ENCODE measurements at places on chromosomes 4 and X.

- no peak for DNase-seq
Observed at GRCh38 chrX:72097098-72097497, 34.6 kb downstream of the RTL5 start.

GRCh38 chr4:75698162-75698962 lies 25.2 kb upstream of the G3BP2 start:
- DNase-seq: no peak

GRCh38 chr4:108787724-108788123 lies 24.9 kb upstream of the ETNPPL start:
- no peak for DNase-seq

GRCh38 chr4:14862891-14863290 lies 139.4 kb upstream of the CPEB2 start:
- DNase-seq: no peak

DNA sequence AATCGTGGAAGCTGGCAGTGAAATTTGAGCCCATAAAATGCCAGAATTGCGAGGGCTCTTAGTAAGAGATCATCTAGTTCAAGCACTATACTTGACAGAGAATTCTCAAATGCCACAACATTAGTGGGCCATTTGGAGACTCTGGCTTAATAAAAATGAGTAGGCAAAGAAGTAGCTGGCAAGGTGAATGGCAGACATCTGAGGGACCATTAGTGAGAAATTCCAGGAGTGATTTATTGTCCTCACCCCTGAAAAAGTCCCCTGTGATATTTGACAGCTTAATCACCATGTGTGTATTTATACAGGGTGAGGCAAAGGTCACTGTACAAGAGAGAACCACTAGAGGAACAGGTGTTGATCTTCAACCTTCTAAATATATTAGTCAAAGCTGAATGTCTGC lies 207.5 kb downstream of the CHRDL1 start:
- no peak for DNase-seq

- DNase-seq: no peak
Observed at GRCh38 chrX:93875621-93876282, 201.7 kb downstream of the FAM133A start.

DNA sequence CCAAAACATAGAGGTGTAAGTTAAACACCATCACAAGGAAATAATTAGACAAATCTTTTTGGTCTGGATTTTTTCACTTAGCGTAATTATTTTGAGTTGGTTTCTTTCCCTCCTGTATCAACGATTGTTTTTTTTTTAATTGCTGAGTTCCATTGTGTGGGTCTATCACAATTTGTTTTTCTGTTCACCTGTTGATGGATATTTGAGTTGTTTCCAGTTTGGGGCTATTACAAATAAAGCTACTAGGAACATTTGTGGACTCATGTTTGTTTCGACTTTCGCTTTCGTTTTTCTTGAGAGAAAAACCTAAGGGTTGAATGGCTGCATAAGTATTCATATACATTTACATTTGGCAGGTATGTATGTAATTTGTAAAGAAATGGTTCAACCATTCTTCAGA lies 20.4 kb upstream of the FBXW7 start:
- no peak for DNase-seq

- peak; percentile 16 for DNase-seq
Observed at GRCh38 chr4:152193059-152193458, 342.8 kb downstream of the FBXW7 start.

DNA sequence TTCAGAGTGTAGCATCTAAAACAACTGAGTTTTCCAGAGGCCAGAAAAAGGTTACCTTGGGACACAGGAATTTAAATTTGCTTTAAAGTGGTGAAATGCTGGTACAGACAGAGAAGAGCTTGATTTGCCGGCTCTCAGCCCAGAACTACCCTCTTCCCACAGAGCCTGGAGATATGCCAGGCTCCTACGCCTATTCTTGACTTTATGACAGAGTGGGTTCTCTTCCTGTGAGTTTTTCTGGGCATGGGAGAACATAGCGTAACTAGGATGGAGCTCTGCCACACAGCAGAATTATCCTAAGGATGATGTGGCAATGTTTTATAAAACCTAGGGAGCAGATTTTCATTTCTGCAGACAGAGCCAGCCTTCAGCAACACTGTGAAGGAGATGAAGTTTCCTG lies 241.8 kb downstream of the GRIA3 start:
- DNase-seq: peak; percentile 36

GRCh38 chrX:149949743-149950436 lies 11.6 kb upstream of the EOLA2 start:
- DNase-seq: no peak

DNA sequence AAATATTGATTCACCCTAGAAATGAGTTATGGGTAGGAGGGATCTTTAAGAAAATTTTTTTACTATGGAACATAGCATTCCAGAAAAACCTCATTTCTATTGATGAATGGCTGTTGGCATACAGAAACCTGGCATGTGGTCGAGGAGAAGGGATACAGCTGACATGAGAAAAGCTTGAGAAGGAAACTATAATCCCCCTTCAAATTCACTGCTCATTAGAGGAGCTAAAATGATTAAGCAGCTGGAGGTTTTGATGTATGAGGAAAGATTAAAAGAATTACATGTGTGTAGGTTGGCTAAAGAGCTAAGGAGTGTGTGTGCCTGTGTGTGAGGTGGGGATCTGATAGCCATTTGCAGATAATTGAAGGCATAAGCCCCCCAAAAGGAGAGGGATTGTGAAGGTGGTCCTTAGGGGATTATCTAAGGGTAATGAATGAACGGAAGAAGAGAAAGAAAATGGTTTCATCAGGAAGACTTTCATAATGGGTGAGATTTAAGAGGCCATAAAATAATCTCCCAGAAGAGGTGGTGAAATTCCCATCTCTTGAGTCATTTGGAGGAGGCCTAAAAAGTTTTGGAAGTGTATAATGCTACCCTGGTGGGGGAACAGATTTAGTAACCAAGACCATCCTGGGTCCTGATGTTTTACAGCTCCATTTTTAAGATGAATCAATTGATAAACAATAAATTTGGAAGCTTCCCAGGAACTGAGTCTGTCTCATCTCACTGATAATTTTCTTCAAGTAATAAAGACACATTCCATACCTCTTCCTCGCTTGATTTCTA lies 272.0 kb upstream of the HAND2 start:
- DNase-seq: peak; percentile 65

DNA sequence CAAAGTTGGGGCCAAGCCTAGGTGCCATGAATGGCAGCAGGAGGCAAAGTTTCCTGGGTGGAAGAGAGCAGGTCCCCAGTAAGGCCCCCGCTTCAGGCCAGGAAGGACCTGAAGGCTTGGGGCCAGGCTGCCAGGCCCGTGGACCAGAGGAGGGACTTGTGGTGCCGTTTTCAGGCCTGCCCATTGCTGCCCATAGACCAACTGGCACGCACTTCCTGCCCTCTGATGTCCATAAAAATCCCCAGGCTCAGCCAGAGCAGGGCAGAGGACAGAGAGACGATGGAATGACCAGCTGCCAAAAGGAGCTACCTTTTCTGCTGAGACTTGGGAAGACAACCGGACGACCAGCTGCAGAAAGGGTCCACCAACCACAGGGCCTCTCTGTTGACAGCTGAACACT lies 1205.5 kb downstream of the ARAP2 start:
- DNase-seq: no peak

DNA sequence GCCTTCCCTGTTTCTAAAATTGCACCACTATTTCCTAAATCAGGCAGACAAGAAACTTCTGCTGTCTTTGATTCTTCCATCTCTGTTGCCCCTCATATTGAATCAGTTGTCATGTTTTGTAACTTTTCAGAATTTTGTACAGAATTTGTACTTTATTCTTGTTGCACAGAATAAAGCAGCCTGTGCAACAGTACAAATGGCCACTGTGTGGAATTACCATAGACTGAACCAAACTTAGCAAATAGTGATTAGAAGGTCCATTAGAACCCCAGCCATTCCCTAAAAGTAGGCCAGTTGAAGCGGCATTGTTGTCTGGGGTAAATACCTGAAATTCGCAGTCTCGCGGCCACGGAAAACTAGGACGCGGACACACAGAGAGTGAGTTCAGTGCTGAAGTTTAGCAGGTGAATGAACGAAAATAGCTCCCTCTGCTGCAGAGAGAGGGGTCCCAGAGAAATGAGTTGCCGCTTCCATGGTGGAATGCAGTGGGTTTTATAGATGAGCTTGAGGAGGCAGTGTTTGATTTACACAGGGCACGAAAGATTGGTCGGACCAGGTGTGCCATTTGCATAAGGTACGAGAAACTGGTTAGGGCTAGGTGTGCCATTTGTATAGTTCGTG lies 71.8 kb downstream of the C4orf33 start:
- DNase-seq: peak; percentile 6

- no peak for DNase-seq
Observed at GRCh38 chr4:8504279-8505007, 63.9 kb downstream of the TRMT44 start.

GRCh38 chr4:89899152-89899551 lies 4.5 kb downstream of the MMRN1 start:
- no peak for DNase-seq

DNA sequence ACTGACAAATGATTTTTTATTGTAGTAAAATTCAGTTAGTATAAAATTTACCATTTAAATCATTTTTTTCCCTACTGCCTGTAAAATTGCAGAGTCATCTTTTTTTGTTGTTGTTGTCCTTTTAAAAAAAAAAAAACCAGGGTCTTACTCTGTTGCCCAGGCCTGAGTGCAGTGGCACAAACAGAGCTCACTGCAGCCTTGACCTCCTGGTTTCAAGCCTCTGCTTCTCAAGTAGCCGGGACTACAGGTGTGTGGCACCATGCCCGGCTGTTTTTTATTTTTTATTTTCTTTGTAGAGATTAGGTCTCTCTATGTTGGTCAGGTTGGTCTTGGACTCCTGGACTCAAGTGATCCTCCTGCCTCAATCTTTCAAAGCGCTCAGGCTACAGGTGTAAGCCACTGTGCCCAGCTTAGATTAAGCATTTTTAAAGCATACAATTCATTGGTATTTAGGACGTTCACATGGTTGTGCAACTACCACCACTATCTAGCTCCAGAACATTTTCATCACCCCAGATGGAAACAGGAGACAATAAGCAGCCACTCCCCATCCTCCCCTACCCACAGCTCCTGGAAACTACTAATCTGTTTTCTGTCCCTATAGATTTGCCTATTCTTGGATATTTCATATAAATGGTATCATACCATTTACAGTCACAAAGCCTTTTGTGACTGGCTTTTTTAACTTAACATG lies 59.7 kb upstream of the PGRMC2 start:
- peak; percentile 70 for DNase-seq

- DNase-seq: no peak
Observed at GRCh38 chr4:166006217-166006616, 133.2 kb downstream of the TLL1 start.

GRCh38 chr4:52894443-52894842 lies 32.3 kb downstream of the RASL11B start:
- DNase-seq: peak; percentile 86

GRCh38 chr4:15784959-15785634 lies 7.0 kb downstream of the CD38 start:
- no peak for DNase-seq

GRCh38 chr4:1041147-1041935 lies 29.9 kb downstream of the FGFRL1 start:
- DNase-seq: peak; percentile 72

- DNase-seq: no peak
Observed at GRCh38 chr4:138728566-138728965, 287.0 kb upstream of the NOCT start.

GRCh38 chr4:7538518-7538917 lies 103.8 kb upstream of the PSAPL1 start:
- DNase-seq: no peak

- no peak for DNase-seq
Observed at GRCh38 chr4:146458594-146458993, 63.1 kb downstream of the SLC10A7 start.

DNA sequence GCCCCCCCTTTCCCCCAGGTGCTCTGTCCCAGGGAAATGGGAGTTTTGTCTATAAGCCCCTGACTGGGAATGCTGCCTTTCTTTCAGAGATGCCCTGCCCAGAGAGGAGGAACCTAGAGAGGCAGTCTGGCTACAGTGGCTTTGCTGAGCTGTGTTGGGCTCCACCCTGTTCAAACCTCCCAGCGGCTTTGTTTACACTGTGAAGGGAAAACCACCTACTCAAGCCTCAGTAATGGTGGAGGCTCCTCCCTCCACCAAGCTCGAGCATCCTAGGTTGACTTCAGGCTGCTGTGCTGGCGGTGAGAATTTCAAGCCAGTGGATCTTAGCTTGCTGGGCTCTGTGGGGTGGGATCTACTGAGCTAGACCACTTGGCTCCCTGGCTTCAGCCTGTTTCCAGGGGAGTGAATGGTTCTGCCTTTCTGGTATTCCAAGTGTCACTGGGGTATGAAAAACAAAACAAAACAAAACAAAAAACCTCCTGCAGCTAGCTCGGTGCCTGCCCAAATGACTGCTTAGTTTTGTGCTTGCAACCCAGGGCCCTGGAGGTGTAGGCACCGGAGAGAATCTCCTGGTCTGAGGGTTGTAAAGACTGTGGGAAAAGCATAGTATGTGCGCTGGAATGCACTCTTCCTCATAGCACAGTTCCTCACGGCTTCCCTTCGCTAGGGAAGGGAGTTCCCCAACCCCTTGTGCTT lies 41.7 kb downstream of the ITM2A start:
- no peak for DNase-seq

DNA sequence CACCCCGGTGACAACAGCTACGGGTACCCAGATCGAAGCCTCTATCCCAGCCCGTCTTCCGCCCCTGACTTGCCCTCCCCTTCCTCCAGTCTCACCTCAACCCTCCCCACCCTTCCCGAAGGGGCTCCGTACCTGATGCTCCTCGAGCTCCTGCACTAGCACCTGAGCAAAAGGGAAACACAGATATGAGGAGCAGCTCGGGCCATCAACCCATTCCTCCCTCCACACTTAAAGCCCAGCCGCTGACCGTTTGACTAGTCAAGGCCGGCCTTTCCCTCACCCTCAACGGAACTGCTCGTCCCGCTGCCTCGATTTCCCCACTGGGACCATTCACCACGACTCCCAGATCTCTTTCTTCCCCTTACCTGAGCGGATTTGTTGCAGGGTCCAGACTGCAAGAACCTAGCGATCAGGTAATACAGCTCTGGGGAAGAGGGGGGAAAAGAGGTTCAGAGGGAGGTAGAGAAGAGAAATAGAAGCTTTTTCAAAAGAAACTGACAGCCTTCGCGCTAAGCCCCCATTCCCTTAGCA lies 731 bp downstream of the BRWD3 start:
- DNase-seq: no peak

DNA sequence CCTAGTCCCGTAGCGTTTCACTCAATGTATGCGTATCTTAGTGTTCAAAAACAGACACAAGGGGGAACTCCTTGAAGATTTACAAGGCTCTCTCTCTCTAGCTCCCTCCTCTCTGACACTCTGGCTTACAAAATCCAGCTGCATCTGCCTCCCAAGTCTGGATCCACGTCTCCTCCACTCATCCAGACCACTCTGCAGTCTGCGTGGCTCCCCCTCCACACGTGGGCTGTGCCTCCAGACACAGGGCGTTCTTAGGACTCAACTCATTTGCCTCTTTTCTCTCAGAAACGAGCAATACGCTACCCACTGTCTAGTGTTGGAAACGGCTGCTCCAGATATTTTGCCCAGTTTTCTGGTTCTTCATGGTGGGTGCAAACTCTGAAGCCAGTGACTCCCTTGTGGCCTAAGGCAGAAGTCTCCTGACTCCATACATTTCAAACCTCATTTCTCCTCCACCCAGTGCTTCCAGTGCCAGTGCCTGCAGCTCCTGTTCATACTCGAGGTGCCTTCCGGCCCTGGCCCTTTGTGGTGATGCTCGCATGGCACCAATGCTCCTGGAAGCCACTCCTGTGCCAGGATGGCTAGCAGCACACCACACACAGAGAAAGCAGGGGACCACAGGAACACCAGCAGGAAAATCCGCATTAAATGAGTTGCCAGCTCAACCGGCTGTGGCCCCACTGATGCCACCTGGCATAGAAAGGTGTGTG lies 24.1 kb downstream of the NAT8L start:
- no peak for DNase-seq

Measured in fibroblast of upper back skin (primary cell).